ENCODE measurements at places on chromosomes 1 and 21.
A peak's percentile ranks its signal among the peaks of the same experiment; 100 is the strongest.

DNA sequence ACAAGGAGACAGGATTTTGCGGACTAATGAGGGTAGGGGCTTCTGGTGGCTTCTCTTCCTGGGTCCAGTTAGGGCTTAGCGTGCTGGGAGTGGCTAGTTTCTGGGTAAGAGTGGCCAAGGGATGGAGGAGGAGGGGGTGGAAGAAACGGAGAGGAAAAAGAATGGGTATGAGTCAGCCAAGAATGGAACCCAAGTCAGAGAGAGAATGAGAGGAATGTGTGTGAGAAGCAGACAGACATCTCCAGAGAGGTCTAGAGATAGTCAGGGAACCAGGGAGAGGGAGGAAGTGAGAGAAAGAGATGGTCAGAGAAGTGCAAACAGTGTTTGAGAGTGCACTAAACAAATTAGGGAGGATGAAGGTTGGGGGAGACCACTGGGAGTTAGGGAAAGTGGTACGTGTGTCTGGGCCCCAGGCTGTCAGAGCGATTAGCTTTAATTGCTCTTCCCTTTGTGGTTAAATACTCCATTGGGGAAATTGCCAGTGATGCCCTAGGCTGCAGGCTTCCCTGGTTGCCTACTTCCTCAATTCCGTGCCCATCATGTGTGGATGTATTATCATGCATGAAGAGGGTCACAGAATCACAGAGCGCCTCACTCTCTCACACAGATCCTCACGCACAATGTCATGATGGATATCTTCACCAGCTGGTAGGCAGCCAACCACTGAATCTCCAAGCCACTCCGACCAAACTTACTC lies 1.4 kb downstream of the PEA15 start:
- DNase-seq, result peak; percentile 37

GRCh38 chr1:107750364-107750959 lies 214.5 kb downstream of the VAV3 start:
- peak; percentile 90 for DNase-seq

DNA sequence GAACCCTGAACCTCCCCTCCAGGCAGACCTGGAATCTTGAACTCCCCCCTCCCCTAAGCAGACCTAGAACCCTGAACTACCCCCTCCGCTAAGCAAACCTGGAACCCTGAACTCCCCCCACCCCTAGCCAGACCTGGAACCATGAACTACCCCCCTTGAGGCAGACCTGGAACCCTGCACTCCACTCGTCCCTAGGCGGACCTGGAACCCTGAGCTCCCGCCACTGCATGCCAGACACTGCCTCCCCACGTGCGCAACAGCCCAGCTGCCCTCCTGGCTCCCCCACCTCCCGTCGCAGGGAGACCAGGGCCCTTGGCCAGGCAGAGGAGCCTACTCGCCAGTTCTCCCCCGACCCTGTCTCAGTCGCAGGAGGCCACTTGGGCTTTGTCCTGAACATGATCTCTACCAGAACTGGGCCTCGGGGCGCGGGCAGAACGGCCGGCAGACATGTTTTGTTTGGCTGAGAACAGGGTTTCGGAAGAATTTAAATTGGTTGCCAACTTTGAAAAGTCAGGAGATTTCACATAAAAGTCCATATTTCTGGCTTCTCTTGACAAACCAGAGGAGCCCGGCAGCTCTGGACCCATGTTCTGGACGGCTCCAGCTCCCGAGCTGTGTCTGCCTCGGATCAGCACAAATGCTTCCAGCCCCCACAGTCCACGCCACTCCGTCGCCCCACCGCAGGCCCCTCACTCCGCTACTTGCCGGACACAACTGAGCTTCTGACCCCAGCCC lies 9.2 kb upstream of the PLEKHG5 start:
- DNase-seq, result no peak

DNA sequence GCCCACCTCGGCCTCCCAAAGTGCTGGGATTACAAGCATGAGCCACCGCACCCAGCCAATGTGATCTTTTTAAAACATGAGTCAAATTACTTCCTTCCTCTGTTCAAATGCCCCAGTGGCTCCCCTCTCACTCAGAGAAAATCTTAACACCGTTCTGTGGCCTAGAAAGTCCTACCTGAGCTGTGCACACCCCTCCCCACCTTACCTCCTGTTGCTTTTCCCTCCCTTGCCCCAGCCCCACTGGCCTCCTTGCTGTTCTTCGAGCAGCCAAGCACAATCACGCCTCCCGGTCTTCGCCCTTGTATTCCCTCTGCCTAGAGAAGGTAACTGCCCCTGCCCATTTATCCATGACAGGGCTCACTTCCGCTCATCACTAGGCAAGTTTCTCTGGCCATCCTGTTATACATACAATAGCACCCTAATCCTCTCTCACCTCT lies 62.6 kb upstream of the RPL11 start:
- DNase-seq, result no peak

- no peak for DNase-seq
These were observed 53.9 kb downstream of the VCAM1 start for GRCh38 chr1:100773444-100773843.

GRCh38 chr1:92538413-92539061 lies 51.8 kb upstream of the GFI1 start:
- no peak for DNase-seq

GRCh38 chr21:15688809-15689208 lies 41.0 kb upstream of the USP25 start:
- no peak for DNase-seq

DNA sequence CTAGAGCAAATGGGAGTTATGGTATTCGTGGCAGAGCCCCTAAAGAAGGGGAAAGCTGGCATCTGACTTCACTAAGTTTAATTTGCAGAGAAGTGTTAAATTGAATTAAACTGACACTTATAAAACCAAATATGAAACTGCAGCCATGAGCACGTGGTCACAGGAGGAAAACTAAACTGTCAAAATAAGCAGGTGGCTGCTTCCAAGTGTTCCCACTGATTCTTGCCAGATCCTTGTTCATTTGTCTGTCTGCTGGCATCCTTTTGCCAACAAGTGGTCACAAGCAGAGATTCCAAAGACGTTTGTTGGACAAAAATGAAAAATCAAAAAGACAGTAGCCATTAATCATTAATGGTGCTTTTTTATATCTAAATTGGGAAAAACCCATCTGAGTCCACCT lies 6.5 kb upstream of the CELA2B start:
- DNase-seq, result no peak

DNA sequence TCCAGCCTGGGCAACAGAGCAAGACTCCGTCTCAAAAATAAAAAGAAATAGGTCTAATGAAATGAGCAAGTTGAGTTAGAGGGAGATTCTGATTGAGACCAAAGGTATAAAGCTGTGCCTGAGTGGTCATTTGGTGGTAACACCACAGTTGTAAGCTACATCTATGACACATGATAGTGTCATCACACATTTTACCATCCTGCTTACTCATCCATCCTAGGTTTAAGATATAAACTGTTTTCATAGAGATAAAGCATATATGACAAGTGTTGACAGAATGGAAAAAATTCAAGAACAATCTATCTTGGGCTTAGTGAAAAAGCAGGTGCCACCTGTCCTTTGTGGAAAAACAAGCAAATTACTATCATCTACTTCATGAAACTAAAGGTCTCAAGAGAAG lies 7.1 kb upstream of the CFAP141 start:
- no peak for DNase-seq

DNA sequence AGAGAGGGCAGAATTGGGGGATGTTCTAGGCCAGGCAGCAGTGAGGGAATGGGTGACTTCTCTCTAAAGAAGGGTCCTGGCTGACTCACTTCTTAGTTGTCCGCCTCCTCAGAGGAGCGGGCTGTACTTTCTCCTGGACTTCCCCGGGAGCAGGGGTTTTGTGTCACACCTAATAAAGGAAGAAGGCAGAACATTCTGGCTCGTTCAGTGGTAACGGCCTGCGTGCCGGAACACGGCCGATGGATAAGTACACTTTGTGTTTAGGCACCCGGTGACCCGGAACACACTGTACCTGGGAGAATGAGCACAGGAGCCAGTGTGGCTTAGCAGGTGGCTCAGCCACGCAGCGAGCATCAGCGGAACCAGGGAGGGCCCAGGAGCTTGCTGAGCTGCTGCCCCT lies 84.7 kb downstream of the FBXO2 start:
- DNase-seq, result no peak

DNA sequence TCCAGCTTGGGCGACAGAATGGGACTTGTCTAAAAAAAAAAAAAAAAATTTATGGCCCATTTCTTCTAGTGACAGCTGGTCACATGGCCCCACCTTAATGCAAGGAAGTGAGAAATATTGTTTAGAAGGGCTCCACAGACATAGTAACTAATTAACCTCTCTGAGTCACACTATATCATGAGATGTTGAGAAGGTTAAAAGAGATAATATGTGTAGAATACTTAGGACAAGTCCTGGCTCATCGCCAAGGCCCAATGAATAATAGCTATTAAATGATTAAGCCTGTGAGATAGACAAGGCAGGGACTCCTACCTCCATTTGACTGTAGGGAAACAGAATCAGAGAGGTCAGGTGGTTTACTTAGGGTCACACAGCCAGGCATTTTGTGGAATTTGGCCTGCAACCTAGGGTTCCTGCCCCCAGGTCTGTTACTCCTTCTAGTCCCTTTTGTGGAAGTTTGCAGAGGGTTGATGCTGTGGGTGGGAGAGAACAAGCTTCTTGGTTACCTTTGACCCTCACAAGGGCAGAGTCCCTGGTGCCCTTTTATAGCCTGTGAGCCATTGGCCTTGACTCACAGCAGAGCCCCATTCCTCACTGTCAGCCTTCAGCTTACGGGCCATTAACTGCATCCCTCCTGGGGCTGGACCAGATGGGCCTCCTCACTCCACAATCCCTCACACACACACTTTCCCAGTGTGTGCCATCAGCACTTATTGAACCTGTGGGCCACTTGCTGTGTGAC lies 48.5 kb downstream of the OPRD1 start:
- DNase-seq, result no peak

- no peak for DNase-seq
These were observed 45.4 kb downstream of the YARS1 start for GRCh38 chr1:32771561-32772280.

DNA sequence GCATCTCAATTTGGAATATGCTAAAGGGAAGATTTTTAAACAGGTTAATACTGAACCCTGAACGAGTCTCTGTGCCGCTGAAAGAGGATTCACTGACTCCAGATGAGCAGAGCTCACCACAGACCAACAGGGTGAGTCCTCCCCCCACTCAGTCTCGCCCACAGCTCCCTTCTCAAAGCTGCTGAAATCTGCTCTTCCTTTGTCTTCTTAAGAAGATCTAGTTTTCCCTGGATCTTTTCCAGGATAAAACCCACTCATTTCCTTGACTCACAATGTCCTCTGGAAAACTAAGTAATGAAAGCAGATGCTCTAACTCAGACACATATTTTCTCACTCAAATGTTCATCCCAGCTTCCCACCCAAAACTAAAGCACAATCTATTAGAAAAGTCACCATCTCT lies 447.0 kb upstream of the PKN2 start:
- no peak for DNase-seq

DNA sequence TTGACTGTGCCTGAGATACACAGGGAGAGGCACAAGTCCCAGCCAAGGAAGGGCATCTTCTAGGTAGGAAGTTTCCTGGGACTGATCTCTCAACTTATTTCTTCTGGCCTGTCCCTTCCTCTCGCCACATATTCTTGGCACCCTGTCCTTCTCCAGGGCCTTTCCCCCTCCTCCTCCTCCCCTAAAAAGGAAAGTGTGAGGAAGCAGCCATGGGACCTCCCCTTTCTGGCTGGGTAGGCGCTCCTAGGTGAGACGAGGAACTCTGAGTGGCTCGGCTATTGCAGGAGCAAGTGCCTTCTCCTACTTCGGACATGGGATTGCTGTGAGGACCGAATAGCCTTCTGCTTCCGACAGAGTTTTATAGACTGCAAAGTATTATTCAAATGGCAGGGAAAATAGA lies 15.5 kb upstream of the MTARC2 start:
- DNase-seq, result peak; percentile 72

DNA sequence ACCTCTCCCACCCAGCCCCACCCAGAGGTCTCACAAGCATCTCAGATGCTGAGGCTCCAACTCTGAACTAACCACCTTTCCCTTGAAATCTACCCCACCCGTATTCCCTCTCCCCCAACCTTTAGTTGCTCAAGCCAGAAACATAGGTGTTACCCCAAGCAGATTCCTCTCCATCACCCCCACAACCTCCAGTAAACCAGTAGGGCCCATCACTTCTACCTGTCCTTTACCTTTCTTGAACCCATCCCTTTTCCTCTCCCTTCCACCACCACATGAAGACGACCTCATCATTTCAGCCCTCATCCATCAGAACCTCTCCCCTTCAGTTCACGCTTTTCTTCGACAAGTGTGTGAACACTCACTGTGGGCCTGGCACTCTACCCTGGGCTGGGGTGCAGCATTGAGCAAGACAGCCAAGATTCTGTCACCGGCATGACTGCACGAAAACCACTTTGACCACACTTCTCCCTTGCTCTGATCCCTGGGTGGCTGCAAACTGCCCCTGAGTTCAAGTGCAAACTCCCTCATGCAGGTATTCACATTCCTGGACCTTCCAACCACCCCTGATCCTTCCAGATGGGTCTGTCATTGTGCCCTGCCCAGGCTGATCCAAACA lies 65.5 kb upstream of the LAPTM5 start:
- DNase-seq, result peak; percentile 32

DNA sequence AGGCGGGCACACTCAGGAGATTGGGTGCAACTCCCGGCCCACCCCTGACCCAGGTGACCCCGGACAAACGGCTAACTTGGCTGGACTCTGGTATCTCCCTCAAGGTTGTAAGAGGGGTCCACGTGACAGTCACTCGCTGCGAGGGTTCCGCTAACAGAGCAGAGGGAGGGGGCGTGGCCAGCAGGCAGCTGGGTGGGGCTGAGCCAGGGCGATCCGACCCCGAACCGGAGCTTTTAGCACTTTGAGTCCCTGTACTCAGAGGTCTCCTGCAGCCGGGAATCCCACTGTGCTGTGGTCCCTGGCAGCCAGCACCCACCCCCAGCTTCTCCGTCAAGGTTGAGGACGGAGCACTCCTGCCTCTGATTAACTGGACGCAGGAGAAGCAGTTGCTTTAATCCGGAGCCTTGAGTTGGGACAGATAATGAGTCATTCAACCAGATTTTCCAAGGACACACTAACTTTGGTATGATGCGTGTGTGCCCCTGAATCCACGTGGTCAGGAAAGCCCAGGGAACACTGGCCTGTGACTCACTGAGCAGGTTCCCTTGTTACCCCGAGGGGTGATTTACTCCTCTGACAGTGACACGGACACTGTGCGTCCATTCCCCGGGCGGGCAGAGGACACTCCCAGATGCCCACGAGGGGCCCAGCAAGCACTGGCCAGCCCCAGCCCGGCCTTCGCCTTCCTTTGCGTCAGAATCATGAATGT lies 16.8 kb downstream of the TRPM2 start:
- DNase-seq, result no peak

GRCh38 chr1:14946684-14947238 lies 206.8 kb upstream of the TMEM51 start:
- DNase-seq, result no peak

- no peak for DNase-seq
These were observed 10.6 kb downstream of the CELSR2 start for GRCh38 chr1:109259674-109260557.

- no peak for DNase-seq
These were observed 1.7 kb downstream of the ADSS2 start for GRCh38 chr1:244449936-244450508.

- DNase-seq, result no peak
These were observed 29.0 kb downstream of the SIM2 start for GRCh38 chr21:36727866-36728265.
